ENCODE measurements at places on chromosomes 3 and 15. TPM values are rescaled to one million over a fixed set of nuclear protein-coding genes. Genes with fewer than 3 reads are reported as not detected.

The SPINT1 gene
- 8.4 TPM for total RNA-seq

The PGBD4 gene
- total RNA-seq: 0.58 TPM

The VGLL4 gene
- 11.9 TPM for total RNA-seq

The NTRK3 gene
- total RNA-seq: not detected

The IQCF5 gene
- not detected for total RNA-seq

The SEMA6D gene
- total RNA-seq: 2.9 TPM
